ENCODE measurements at places on chromosomes 5 and 9. TPM values are rescaled to one million over a fixed set of nuclear protein-coding genes. Genes with fewer than 3 reads are reported as not detected.
A peak's percentile ranks its signal among the peaks of the same experiment; 100 is the strongest.

DNA sequence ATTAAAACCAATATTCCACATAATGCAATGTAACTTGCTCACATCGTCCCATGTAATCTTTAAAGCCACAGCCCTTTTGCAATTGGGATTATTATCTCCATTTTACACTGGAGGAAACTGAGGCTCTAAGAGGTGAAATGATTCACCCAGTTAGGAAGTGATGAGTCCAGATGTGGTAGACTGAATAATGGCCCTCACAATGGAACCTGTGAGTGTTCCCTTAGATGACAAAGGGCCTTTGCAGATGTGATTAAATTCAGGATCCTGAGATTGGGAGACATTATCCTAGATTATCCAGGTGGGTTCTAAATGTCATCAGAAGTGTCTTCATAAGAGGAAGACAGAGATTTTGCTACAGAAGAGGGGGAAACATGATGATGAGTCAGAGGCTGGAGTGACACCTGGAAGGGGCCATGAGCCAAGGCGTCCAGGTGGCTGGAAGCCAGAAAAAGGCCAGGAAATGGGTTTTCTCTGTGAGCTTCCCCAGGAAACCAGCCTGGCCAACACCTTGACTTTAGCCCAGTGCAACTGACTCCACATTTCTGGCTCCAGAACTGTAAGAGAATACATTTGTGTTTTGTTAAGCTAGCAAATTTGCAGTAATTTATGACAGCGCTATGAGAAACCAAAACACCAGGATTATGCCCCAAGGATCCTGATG, 139.1 kb downstream of the KCNIP1 start:
- H3K4me3 ChIP-seq, result no peak overlapping the region
- no peaks in the 10 kb centered on the region for H3K36me3 ChIP-seq
- H3K27me3 ChIP-seq, result peaks cover 27% of the 10 kb centered on the region
- no peak overlapping the region for H3K27ac ChIP-seq
- H3K4me1 ChIP-seq, result no peaks in the 10 kb centered on the region
- DNase-seq, result no peak

- DNase-seq, result no peak
- H3K4me3 ChIP-seq, result peak overlapping the region; percentile 77
- H3K27me3 ChIP-seq, result peaks cover 7% of the 10 kb centered on the region
- peaks cover 31% of the 10 kb centered on the region for H3K4me1 ChIP-seq
Observed at GRCh38 chr5:35924122-35924949, 14.1 kb downstream of the CAPSL start.

- no peak for DNase-seq
- no peaks in the 10 kb centered on the region for H3K27me3 ChIP-seq
- H3K4me3 ChIP-seq, result no peak overlapping the region
- no peaks in the 10 kb centered on the region for H3K36me3 ChIP-seq
Observed at GRCh38 chr5:122183098-122183787, 53.9 kb downstream of the ZNF474 start.

DNA sequence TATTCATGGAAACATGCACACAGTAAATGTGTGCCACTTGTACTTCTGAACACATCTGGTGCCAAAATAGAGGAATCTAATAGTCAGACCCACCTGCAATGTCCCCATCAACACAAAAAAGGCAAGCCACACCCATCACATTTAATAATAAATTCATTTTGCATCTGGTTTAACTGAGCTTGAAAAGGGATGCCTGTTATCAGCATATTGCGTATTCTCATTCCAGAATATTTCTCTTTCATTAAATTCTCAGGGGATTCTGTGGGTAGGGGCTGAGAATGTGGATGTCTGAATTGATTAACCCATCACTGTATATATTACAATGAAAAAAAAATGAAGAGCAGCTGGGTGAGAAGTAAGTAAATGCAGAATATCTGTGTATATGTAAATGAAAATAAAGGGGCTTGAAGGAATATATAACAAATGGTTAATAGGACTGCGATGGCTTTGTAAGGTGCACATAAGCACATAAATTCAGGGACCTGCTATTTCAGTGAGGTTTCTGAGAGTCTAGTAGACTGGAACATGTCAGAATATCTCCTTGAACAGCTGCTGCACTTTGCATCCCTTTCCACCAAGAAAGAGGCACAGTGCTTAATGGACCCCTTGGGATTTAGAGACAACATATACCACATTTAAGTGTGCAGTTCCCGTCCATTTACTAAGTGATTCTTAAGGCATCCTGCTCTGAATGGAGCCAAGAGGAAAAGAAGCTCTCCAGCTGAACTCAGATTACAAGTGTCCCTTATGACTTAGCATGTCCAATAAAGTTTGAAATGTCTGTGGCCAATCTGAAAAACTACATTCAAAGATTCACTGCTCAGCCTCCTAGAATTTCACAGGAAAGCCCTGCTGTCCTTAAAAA, 104.1 kb upstream of the NIPBL start:
- DNase-seq, result no peak
- no peaks in the 10 kb centered on the region for H3K4me1 ChIP-seq
- H3K36me3 ChIP-seq, result no peaks in the 10 kb centered on the region
- H3K27me3 ChIP-seq, result peaks cover 4% of the 10 kb centered on the region

DNA sequence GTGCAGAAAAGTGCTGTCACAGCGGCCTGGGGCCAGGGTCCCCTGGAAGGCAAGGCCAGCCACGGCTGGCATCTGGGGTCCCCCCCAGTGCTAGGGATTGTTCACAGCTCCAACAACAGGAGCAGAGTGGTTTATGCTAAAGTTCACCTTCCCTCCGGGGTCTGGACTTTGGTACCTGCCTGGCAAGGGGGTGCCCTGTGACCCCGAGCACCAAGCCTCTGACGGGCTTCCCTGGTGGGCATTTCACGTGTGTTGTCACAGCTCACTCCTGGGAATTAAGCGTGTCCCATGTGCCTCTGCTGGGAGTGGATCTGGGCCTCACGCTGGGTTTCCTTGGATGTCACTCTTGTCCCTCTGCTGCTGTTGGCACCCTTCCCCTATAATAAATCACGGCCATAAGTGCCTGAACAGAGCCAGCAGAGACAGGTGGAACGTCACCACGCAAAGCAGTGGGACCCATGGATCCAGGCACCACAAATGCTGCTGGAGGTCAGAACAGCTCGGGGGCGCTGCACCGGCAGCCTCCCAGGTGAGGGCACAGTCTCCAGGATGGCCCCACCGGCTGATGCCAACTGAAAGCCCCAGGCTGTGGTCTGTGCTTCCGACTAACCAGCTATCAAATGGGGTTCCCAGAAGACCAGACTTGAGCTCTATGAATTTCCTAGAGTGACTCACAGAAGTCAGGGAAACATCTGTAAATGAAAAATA, 17.8 kb upstream of the ZDHHC11 start:
- no peaks in the 10 kb centered on the region for H3K4me1 ChIP-seq
- no peak overlapping the region for H3K27ac ChIP-seq
- H3K27me3 ChIP-seq, result no peaks in the 10 kb centered on the region

GRCh38 chr9:127598839-127599549, 13.1 kb upstream of the STXBP1 start:
- H3K4me1 ChIP-seq, result no peaks in the 10 kb centered on the region
- H3K4me3 ChIP-seq, result no peak overlapping the region
- H3K27ac ChIP-seq, result no peak overlapping the region
- H3K27me3 ChIP-seq, result peaks cover 5% of the 10 kb centered on the region

GRCh38 chr9:135614821-135615665, 24.3 kb downstream of the GLT6D1 start:
- no peak for DNase-seq
- H3K36me3 ChIP-seq, result no peaks in the 10 kb centered on the region
- H3K27me3 ChIP-seq, result no peaks in the 10 kb centered on the region

GRCh38 chr9:133355881-133356357, 368 bp downstream of the SURF1 start:
- peaks cover 36% of the 10 kb centered on the region for H3K4me1 ChIP-seq
- H3K27me3 ChIP-seq, result no peaks in the 10 kb centered on the region
- peak overlapping the region; percentile 92 for H3K4me3 ChIP-seq
- peaks cover 48% of the 10 kb centered on the region for H3K36me3 ChIP-seq
- H3K27ac ChIP-seq, result peak overlapping the region; percentile 82

DNA sequence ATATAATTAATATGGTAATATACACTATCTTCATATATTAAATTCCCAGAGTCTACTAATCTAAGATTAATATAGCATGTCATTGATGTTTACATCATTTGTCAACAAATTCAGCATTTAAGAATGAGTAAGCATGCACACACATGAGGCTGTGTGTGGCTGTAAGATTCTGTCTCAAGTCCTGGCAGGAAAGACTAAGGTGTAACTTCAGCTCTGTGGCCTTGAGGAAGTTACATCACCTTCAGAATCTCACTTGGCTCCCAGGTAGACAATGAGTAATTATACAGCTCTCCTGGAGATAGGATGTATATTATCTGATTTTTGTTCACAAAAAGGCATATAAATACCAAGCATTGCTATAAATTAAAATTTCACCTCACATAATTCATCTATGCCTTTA, 119.4 kb upstream of the IQGAP2 start:
- no peaks in the 10 kb centered on the region for H3K36me3 ChIP-seq
- no peak overlapping the region for H3K4me3 ChIP-seq
- no peak overlapping the region for H3K27ac ChIP-seq
- peaks cover 5% of the 10 kb centered on the region for H3K4me1 ChIP-seq
- no peak for DNase-seq
- H3K27me3 ChIP-seq, result no peaks in the 10 kb centered on the region

DNA sequence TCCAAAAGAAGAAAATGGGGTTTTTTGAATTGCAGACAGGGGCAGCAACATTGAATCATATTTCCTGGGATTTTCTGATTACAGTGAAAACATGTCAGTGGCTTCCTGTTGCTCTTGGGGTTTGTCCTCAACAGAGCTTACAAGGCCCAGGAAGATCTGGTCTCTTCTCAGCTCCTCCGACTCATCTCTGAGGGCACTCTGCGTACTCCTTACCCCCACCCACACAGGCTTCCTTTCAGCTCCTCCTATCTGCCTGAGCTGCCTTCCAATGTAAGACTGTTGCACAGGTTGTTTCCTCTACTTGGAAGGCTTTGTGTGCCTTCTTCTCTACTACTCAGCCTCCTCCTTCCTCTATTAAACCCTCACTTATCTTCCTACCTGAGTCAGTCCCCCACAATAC, 245.1 kb upstream of the MEF2C start:
- no peak overlapping the region for H3K27ac ChIP-seq
- no peak for DNase-seq
- H3K4me1 ChIP-seq, result no peaks in the 10 kb centered on the region
- H3K4me3 ChIP-seq, result no peak overlapping the region

DNA sequence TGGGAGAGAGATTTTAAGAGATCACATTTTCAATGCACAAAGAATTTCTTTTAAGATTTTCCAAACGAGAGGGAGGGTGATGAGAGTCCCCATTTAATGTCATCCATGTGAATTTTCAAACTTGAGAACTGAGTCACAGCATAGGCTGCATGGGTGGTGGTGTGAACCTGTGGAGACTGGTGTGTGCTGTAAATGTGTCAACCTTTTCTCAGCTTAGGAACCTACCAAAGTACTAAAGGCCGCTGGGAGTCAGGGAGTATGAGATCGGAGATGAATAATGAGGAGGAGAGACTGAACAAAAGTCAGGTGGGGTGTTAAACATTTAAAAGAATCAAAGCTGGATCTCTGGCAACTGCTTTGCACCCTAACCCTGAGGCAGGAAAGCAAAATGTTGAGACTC, 7.5 kb downstream of the ALDH1A1 start:
- no peaks in the 10 kb centered on the region for H3K36me3 ChIP-seq
- peaks cover 13% of the 10 kb centered on the region for H3K27me3 ChIP-seq
- H3K4me1 ChIP-seq, result no peaks in the 10 kb centered on the region
- DNase-seq, result no peak
- no peak overlapping the region for H3K27ac ChIP-seq

DNA sequence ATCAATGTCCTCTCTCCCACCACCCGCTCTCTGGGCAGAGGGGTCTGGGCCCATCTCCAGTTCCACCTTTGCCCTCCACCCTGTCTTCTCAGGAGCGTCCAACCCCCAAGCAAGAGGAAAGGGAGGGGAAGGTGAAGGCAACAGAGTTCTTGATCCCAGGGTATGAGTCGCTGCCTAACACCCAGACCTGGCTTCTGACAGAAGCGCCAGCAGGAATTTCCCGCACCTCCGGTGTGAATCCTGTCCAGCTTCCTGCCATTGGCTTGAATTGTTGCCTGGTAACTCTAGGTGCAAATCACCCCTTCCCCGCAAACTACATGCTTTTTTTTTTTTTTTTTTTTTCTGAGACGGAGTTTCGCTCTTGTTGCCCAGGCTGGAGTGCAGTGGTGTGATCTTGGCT, 84.2 kb upstream of the IER5L start:
- peak overlapping the region; percentile 79 for H3K27ac ChIP-seq
- no peak for DNase-seq
- no peaks in the 10 kb centered on the region for H3K36me3 ChIP-seq
- H3K4me3 ChIP-seq, result no peak overlapping the region
- peaks cover 36% of the 10 kb centered on the region for H3K4me1 ChIP-seq
- H3K27me3 ChIP-seq, result peaks cover 20% of the 10 kb centered on the region

GRCh38 chr5:61449804-61450492, 117.9 kb downstream of the ZSWIM6 start:
- peaks cover 2% of the 10 kb centered on the region for H3K4me1 ChIP-seq
- no peak overlapping the region for H3K27ac ChIP-seq
- DNase-seq, result no peak
- H3K36me3 ChIP-seq, result peaks cover 6% of the 10 kb centered on the region
- no peaks in the 10 kb centered on the region for H3K27me3 ChIP-seq
- H3K4me3 ChIP-seq, result no peak overlapping the region

- no peaks in the 10 kb centered on the region for H3K36me3 ChIP-seq
- H3K4me1 ChIP-seq, result peaks cover 2% of the 10 kb centered on the region
- no peak overlapping the region for H3K4me3 ChIP-seq
- no peaks in the 10 kb centered on the region for H3K27me3 ChIP-seq
Observed at GRCh38 chr5:137115152-137115551, 384.0 kb downstream of the SPOCK1 start.

DNA sequence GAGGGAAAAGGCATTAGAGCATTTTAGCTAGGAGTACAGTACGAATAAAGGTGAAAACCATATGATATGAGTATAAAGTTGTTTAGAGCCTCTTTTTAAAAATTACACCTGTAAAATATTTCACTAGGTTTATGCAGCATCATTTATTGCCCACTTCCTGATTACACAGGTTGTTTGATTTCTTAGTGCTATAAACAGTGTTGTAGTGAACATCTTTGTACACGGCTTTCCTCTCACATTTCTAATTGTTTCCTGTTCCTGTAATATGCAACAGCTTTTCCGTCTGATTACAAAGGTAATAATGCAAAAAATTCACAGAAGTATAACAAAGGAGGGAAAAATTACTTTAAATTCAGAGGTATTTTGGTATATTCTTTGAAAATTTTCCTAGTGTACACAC, 13.0 kb downstream of the STOM start:
- no peak for DNase-seq
- no peaks in the 10 kb centered on the region for H3K27me3 ChIP-seq
- peak overlapping the region; percentile 31 for H3K27ac ChIP-seq
- H3K4me3 ChIP-seq, result no peak overlapping the region

FGF1 gene
- not detected for total RNA-seq

CEMIP2 gene
- total RNA-seq, result 55.1 TPM

HTR1A gene
- not detected for total RNA-seq

HACD4 gene
- total RNA-seq, result 2.8 TPM

SEMA5A gene
- total RNA-seq, result not detected

PKD2L2 gene
- not detected for total RNA-seq

SPATA31D1 gene
- not detected for total RNA-seq

C5orf34 gene
- total RNA-seq, result 6.8 TPM

CEL gene
- 2.0 TPM for total RNA-seq

ZNF454 gene
- total RNA-seq, result not detected
